ENCODE measurements at places on chromosomes 12 and 14.

DNA sequence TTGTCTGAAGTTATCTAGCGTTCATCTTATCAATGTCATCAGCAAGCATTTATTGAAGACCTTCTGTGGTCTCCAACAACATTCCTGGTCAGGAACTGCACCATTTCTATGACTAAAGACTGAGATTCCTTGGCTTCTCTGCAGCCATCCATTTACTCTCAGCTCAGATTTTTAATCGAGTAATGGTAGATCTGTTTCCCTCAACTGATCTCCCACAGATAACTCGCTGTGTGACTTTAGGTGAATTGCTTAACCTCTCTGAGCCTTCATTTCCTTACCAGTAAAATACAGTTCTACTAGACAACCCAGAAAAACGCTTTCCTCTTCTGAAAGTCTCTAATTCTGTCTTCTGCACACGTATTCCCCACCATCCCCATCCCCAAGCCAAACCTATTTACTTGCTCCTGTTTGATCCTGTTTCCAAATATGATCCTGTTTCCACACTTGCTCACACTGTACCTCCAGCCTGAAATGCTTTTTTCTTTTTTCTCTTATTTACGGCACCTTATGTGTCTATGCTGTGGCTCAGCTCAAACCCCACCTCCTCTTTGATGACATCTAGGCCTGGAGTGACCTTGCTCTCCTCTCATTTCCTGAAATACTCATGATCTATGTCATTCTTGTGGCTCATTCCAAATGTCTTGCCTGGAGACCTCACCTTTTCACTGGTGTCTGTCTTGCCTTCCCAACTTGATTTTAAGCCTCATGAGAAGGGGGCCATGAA lies 21.8 kb downstream of the PLXNC1 start:
- no peak for DNase-seq

- DNase-seq, result no peak
Measured at GRCh38 chr14:51086044-51086443, 8.9 kb downstream of the TRIM9 start.

DNA sequence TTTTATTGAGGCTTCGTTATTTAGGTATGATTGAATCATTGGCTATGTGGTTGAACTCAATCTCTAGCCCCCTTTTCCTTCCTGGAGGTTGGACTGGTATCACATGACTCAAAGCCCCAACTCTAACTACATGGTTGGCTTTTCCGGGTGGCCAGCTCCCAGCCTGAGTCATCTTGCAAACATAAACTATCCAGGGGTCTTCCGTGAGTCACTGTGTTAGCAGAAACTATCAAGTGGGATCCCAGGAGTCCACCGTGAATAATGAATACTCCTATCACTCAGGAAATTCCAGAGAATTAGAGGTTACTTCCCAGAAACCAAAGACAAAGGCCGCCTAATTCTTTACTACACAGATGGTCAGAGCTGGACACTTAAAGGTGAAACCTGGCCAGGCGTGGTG lies 19.7 kb upstream of the PLEKHD1 start:
- no peak for DNase-seq

DNA sequence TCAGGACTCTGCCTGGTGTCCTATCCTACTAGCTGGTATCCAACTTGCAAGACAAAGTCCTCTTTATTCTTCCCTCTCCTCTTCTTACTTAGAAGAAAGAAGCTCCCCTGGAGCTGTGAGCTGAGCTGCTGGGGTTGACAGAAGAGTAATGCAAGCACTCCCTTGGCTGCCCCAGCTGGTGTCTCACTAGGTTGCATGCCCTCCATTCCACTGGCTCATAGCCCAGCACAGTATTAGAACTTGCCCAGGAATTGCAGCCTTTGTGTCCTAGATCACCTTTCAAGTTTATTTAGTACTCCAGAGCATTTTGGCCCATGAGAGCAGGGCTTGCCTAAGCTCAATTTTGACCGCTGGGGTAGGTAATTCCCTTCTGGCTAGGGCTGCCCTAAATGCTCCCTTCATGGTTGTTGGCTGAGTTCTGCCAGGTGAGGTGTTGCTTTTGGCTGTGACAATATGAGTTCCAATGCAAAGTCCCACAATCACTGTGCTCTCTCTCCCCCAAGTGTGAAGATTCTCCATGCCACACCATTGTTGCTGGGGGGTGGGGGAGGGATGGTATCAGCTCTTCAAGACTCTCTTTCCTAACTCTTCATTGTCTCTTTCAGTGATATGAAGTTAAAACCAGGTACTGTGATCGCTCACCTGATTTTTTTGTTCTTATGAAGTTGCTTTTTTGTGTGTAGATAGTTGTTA lies 317.4 kb upstream of the DDHD1 start:
- no peak for DNase-seq

DNA sequence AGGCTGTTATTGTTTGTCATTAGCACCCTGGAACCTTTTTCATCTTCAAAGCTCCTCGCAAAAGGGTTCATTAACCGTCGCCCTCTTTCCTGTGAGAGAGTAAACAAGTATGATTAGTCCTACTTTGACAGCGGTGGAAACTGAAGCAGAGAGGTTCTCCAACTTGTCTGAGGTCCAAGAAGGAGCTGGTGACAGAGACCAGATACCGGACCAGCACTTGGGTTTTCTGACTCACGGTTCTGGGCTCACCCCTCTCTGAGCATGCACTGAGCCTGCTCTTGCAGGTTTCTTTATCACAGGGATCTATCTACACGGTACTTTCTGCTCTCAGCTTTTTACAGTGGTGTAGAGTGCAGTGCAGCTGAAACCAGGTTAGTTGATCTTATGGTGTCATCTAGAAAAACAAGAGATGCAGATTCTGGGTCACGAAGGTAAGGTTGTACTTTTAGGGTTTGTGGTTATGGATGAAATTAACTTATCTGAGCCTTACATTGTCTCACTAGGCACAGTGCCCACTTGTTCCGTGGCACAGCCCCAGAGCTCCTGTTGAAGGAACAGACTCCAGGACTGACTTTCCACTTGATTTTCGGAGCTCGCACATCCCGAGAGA lies 62.1 kb downstream of the PPP2R5C start:
- no peak for DNase-seq

DNA sequence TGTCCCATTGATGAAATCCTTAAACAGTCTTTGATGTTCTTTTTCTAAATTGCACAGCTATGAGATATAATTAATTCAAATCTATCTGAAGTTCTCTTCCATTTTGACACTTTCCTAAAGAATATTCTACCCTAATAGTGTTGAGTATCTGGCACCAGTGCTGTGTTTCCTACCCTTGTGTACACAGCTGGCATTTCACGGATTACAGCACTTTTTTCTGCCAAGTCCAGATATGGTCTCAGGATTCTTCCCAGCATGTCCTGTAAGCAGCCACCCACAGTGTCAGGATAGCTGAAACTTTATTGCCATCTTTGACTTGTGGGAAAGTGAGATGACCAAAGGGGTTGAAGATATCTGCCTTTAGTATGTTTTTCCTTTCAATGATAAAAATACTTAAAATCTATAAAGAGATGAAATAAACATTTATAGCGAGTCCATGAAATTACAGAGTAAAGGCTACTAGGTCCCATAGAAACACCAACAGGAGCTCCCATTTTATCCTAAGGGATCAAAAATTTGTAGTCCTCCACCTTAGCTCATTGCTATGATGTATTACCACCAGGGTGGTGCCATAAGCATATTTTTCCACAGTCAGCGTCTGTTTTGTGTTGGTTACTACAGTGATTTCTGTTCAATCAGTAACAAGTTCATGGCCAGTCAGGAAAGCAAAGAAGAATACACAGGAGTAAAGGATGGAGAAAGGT lies 96.7 kb downstream of the TRHDE start:
- no peak for DNase-seq

GRCh38 chr14:51203881-51204280 lies 36.2 kb upstream of the TMX1 start:
- no peak for DNase-seq

DNA sequence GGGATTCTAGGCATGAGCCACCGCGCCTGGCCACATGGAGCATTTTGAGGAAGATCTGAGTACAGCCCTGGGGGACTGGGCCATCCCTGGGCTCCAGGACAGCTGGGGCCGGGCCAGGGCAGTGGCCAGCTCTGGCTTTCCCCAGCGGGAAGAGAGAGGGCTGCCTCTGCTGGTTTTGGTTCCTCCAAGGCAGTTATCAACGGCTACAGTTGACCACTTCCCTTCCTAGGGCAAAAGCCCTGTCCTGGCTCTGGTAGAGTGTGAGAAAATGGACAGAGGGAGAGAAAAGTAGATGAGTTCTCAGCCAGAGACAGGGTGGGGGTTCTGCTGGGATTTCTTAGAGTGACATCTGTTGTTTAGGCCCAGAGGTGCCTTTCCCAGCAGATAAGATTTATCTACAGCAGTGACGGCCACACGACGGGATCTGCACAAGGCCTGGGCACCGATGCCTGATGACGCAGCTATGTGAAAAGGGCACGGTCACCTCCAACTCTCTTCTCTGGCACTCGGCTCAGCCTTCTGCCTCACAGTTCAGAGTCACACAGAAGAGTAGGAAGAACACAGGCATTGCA lies 5.5 kb upstream of the HVCN1 start:
- DNase-seq, result no peak

GRCh38 chr14:23624830-23625404 lies 11.2 kb upstream of the DHRS2 start:
- DNase-seq, result no peak

GRCh38 chr12:31034372-31034771 lies 39.3 kb upstream of the DDX11 start:
- no peak for DNase-seq

GRCh38 chr14:74261288-74261687 lies 22.0 kb downstream of the VSX2 start:
- DNase-seq, result no peak

DNA sequence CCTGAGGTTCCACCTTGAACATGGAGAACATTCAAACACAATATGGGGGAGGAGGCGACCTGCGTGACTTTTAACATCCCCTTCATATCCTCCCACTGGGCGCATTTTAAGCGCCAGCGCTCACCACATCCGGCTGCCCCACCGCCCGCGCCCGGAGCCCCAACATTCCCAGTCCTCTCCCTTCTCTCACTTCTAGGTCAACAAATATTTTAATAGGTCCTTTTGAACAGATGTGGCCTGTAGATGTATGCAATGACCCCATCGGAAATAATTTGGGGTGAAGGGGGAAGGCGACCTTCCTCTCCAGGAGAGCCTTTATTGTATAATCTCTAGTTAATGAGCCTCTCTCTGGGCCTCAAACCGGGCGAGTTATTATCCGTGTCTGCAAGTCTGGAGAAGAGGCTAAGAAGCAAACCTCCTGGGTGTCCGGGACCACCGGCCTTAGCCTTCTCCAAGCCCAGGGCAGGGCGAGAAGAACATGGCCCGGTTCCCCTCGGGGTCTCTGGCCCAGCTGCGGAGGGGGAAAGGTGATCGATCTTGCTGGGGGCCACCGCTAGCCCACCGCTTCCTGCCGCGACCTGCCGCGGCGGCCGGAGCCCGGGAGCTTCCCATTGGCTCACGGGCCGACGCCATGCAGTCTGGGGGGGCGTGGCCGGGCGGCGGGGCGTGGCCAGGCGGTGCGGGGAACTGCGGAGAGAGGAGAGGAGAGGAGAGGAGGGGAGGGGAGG lies 83.2 kb upstream of the HMGA2 start:
- DNase-seq, result peak; percentile 42

- DNase-seq, result no peak
Measured at GRCh38 chr12:104133321-104133720, 4.7 kb downstream of the NFYB start.

DNA sequence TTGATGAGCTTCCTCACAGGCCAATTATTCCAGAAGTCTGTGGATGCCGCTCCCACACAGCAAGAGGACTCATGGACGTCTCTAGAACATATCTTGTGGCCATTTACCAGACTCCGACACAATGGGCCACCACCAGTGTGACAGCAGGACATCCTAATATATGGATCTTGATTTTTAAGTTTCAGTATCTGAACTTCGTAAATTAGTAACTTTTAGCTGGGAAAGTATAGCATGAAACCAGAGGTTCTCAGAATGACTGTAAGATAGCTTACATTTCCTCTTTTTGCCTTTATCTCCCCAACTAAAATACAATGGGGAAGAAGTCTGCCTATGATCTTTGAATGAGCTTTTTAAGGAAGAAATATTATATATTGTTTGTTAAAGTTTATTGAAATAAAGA lies 87.0 kb downstream of the DNAI7 start:
- no peak for DNase-seq

GRCh38 chr14:79193689-79194477 lies 1017.4 kb downstream of the DIO2 start:
- DNase-seq, result no peak

DNA sequence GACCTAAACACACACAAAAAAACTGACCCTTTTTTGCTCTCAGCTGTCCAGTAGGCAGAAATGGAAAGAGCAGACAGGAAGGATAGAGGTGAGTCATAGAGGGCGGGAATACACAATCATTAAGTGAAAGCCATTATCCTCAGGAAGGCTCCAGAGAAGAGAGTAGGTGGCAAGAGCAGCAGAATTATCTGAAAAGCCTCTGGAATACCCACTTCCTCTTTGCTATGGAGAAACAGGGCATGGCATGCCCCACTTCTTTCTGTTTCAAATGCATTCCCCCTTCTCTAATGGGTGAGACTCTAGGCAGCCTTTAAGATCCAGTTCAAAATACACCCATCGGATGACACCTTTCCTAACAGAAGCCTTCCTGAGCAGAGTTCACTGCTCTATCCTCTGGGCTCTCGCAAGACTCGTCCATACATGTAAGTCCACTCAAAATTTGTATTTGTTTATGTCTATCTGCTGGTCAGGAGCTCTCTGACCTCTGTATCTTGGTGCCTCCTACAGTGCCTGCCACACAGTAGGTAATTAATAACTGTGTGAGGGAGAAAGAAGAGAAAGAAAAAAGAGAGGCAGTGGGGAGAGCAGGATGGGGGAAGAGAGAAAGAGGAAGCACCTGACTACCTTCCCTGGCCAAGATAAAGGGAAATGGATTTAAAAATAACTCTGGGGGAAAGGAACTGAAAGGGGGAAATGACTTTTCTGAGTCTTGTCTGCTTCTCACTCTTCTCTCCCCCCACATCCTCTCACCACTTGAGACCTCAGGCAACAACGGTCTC lies 8.5 kb downstream of the KLHL33 start:
- peak; percentile 52 for DNase-seq

DNA sequence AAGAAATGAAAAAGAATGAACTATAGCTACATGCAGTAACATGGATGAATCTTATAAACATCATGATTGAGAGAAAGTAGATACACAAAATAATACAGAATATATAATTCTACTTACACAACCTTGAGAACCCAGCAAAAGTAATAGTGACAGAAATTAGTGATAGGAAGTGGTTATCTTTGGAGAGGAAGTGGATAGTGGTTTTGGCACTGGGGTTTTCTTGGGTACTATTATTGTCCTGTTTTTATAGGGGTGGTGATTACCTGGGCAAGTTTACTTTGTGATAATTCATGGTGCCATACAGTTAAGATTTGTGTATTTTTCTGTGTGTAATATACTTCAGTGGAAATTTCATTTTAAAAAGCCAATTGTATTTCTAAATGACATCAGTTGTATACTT lies 352.7 kb downstream of the AEBP2 start:
- no peak for DNase-seq

DNA sequence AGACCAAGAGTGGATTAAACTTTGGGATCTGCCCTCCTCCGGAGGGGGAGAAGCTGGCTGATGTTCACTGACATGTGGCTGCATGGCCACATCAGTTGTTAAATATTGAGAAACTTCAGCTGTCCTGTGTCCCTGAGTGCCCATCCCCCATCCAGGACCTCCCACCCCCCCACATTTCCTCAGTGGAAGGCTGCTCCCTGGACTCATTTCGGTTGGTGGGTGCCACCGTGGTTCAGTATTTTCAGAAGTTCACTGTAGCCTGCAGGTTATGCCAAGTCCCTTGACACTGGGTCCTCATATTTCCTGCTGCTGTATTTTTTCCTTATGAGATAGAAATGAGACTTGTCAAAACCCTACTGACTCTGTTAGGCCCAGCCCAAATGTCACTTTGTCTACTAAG lies 302.4 kb downstream of the CACNA1C start:
- no peak for DNase-seq

Measured in GM12892 (cell line).